ENCODE measurements at places on chromosomes 5 and 9. TPM values are rescaled to one million over a fixed set of nuclear protein-coding genes. Genes with fewer than 3 reads are reported as not detected.

CDKN2A gene
- 14.3 TPM for total RNA-seq

FAM200C gene
- 4.3 TPM for total RNA-seq

GMCL2 gene
- not detected for total RNA-seq

GRCh38 chr9:91817493-91818224 is 132.4 kb downstream of the ROR2 start:
- DNase-seq = no peak

DNA sequence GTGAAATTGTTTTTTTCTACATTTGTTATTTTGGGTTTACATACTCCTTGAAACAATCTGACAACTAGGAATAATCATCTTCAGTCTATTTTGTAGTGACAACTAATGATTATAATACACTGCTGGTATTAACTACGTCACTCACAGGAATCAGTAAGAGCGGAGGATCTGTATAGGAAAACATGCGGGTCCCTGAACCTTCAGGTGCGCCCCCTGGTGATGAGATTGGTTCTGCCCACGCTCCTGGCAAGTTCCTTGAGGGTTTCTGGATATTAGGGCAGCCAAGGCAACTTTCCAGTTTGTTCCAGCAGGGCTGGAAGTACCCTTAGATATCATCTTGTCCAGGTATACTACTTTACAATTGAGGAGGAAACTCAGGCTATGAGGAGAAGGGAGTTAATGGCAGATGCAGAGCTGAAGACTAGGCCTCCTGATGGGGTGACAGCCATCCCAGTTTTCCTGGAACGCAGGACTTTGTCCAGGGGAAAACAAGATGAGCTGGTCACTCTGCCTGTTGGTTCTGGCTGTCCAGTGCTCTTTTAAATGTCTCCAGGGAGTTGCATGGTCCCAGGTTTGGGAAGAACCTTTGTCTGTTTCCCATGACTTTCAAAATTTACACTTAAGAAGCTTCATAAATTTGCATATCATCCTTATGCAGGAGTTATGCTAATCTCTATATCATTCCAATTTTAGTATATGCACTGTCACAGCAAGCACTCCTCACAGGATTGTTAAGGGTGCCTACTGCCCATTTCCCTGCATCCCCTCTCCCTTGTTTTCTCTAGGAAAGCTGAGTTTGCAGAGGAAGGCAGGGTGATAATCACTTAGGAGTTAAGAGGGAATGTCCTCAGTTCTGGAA is 14.9 kb upstream of the WNT8A start:
- peak; percentile 90 for DNase-seq

- DNase-seq = no peak
Observed at GRCh38 chr9:4346131-4346530, 46.3 kb upstream of the GLIS3 start.

- no peak for DNase-seq
Observed at GRCh38 chr5:171246231-171246630, 62.8 kb upstream of the TLX3 start.

DNA sequence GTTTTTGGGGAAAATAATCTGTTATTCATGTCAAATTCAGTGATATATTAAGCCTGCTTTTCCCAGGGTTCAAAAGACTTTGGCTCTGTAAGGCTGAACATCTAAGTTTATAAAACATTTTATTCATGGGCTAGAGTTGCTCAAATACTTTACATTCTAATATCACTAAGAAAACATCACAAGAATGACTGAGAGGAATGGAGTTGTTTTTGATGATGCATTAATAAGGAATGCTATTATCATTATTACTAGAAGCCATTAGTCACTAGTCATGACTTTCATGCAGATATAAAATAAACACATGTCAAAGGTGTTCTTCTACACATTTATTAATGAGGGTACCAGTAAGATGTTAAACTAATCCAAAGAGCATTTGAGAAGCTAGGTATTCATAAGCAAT is 185.5 kb upstream of the KCNN2 start:
- no peak for DNase-seq

- DNase-seq = peak; percentile 88
Observed at GRCh38 chr9:79572032-79572607, 355 bp downstream of the TLE4 start.

DNA sequence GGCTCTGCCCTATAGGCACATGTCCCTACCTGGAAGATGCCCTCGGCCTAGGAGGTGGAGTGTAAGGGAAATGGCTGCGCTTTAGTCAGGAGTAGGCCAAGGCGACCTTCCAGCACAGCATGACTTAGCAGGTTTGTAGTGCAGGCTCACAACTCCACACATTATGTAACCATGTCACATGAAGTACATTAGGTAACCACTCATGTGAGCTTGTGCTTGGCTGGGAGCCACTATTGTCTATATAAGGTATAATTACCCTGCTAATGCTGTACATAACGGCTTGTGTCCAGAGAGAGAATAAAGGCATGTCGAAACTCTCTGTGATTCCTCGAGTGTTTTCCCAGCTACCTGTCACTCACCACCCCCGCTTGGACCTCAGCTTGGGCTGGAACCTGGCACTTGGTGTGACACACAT is 74.9 kb downstream of the CAMK4 start:
- no peak for DNase-seq

- no peak for DNase-seq
Observed at GRCh38 chr5:82747986-82748385, 329.2 kb downstream of the TMEM167A start.

Measured in osteocyte (in vitro differentiated cells).